ENCODE measurements at places on chromosomes 16 and 17. TPM values are rescaled to one million over a fixed set of nuclear protein-coding genes. Genes with fewer than 3 reads are reported as not detected.

CAMTA2 gene
- 14.3 TPM for polyA plus RNA-seq

CCL7 gene
- polyA plus RNA-seq = not detected

CACNG4 gene
- polyA plus RNA-seq = 0.02 TPM

CMTM2 gene
- 0.67 TPM for polyA plus RNA-seq

VPS9D1 gene
- 7.2 TPM for polyA plus RNA-seq

RNF222 gene
- polyA plus RNA-seq = not detected

REXO5 gene
- 0.83 TPM for polyA plus RNA-seq

SPATA22 gene
- polyA plus RNA-seq = not detected

PLEKHH3 gene
- polyA plus RNA-seq = 7.4 TPM

NT5M gene
- 0.51 TPM for polyA plus RNA-seq

LPO gene
- polyA plus RNA-seq = not detected

DNA sequence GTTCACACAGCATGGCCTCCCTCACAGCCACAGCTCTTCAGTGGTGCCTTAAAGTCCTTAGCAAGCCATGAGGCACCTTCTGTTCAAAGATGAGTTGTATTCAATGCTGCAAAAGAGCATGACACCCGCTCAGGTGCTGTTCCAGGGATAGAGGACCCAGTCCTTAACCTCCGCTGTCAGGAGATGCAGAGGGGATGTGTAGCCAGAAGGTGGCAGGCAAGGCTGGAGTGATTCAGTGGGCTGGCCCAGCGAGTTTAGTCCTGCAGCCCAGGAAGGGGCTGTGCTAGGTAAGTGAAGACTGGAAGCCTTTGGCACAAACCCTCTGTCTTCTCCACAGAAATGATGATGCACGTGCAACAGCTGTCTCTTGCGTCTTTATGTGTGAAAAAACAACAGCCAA is 25.0 kb upstream of the ADAM11 start:
- H3K27me3 ChIP-seq = no peaks in the 10 kb centered on the region
- no peak for DNase-seq

DNA sequence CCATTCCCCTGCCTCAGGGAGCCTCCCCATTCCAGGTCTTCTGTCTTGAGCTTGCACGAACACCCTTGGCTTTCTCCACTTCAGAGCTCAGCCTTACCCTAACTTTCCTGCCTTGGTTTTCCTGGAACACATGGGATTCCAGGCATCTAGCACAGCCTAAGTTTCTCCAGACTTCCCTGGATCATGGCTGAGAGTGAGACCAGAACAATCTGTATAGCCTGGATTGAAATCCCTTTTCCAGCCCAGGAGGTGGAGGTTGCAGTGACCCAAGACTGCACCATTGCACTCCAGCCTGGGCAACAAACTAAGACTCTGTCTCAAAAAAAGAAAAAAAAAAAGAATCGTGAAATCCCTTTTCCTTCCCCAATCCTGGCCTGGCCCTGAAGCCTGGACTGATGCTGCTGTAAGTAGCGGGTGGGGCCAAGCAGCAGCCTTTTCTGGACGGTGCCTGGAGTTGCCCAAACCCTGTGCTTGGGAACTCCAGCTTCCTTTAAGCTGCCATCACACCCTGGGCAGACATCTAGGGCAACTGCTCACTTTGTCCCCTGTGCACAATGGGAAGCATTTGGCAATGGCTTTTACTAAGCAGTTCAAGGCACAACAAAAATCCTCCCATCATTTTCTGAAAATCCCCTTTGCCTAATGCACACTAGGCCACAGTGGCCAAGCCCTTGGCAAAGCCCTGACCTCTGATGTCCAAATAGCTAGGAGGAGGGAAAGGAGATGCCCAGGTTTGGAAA is 12.0 kb upstream of the SLC16A5 start:
- no peak overlapping the region for H3K4me3 ChIP-seq
- no peak overlapping the region for H3K27ac ChIP-seq
- no peaks in the 10 kb centered on the region for H3K27me3 ChIP-seq
- no peaks in the 10 kb centered on the region for H3K36me3 ChIP-seq

DNA sequence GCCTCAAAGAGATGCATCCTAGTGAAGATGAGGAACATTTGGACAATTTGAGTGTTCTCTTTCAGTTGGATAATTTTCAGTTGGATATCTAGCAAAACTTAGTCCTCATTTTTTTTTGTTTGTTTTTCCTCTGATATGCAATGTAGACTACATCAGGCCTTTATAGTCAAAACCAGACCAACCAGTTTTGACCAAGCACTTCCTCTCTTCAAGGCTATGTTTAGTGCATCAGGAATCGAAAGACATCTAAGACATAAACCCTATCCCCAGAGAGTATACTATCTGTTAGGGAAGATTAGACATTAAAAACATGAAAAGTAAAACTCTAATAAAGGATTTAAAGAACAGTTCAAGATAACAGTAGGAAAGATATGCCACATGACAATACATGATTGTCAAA is 256.1 kb downstream of the IRX3 start:
- H3K4me1 ChIP-seq = no peaks in the 10 kb centered on the region
- DNase-seq = no peak
- no peaks in the 10 kb centered on the region for H3K36me3 ChIP-seq
- H3K4me3 ChIP-seq = no peak overlapping the region
- no peaks in the 10 kb centered on the region for H3K27me3 ChIP-seq

- no peak for DNase-seq
- no peak overlapping the region for H3K27ac ChIP-seq
- peaks cover 9% of the 10 kb centered on the region for H3K27me3 ChIP-seq
Measured at GRCh38 chr17:33948309-33948708, 306.8 kb upstream of the CCL2 start.

DNA sequence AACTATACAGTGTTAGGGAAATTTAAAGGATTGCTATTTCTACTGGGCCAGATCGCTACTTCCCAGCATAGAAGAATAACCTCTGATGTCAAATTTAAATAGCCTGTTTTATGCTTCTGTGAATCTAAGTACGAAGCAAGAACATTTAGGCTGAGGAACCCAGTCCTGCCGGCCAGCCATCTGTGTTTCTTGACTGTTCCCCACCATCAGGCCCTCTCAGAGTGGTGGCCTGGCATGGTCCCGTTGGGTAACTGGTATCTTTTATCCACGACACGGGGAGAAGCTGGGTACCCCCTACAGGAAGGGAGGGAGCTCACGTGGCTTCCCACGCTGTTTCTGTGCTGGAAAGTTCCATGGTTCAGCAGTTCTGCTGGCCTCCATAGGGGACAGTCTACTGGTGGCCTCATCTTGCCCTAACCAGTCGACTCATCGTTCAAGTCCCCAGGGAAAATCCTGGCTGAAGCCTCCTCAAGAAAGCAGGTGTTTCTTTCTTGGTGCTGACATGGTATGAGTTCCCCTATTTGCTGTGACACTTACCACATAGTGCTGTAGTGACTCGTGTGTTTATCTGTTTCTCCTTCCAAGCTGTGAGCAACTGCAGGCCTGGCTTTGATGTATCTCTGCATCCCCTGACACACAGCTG is 201.7 kb upstream of the NLRP1 start:
- H3K36me3 ChIP-seq = no peaks in the 10 kb centered on the region
- no peaks in the 10 kb centered on the region for H3K27me3 ChIP-seq
- no peak overlapping the region for H3K4me3 ChIP-seq
- H3K27ac ChIP-seq = no peak overlapping the region

DNA sequence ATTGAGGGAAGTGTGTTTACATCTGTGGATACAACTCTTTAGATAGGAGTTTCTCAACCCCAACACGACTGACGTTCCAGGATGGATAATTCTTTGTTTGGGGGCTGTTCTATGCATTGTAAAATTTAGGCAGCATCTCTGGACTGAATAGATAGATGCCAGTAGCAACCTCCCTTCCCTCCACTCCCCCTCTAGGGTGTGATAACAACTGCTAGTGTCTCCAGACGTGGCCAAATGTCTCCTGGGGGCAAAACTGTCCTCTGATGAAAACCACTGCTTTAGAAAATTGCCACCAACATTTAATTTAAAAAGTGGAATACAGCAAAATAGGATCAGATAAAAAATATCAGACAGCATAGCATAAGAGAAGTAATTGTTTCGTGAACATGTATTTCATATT is 79.9 kb downstream of the HS3ST3A1 start:
- DNase-seq = no peak
- no peaks in the 10 kb centered on the region for H3K36me3 ChIP-seq
- no peaks in the 10 kb centered on the region for H3K4me1 ChIP-seq
- H3K4me3 ChIP-seq = no peak overlapping the region
- no peaks in the 10 kb centered on the region for H3K27me3 ChIP-seq

DNA sequence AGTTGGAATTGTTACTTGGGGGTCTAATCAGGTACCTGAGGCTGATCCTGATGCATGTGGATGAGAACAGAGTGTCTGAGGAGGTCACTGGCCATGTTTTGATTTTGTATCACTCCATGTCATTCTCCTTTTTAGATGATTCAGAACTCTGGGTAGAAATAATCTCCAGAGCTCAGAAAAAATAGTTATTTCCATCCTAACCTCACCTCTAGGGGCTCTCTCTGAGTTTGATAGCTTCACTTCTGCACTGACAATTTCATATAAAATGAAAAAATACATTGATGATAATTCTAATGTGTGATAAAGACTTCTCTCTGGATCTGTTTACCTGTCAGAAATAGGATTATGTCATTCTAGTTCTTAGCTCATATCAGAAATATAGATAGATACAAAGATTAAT is 6.2 kb upstream of the KRT12 start:
- no peaks in the 10 kb centered on the region for H3K27me3 ChIP-seq
- H3K4me3 ChIP-seq = no peak overlapping the region
- H3K27ac ChIP-seq = no peak overlapping the region
- H3K4me1 ChIP-seq = no peaks in the 10 kb centered on the region

GRCh38 chr16:50274326-50275097 is 8.2 kb downstream of the ADCY7 start:
- no peaks in the 10 kb centered on the region for H3K27me3 ChIP-seq
- H3K4me1 ChIP-seq = no peaks in the 10 kb centered on the region
- peak overlapping the region; percentile 32 for H3K27ac ChIP-seq
- DNase-seq = no peak
- no peaks in the 10 kb centered on the region for H3K36me3 ChIP-seq

DNA sequence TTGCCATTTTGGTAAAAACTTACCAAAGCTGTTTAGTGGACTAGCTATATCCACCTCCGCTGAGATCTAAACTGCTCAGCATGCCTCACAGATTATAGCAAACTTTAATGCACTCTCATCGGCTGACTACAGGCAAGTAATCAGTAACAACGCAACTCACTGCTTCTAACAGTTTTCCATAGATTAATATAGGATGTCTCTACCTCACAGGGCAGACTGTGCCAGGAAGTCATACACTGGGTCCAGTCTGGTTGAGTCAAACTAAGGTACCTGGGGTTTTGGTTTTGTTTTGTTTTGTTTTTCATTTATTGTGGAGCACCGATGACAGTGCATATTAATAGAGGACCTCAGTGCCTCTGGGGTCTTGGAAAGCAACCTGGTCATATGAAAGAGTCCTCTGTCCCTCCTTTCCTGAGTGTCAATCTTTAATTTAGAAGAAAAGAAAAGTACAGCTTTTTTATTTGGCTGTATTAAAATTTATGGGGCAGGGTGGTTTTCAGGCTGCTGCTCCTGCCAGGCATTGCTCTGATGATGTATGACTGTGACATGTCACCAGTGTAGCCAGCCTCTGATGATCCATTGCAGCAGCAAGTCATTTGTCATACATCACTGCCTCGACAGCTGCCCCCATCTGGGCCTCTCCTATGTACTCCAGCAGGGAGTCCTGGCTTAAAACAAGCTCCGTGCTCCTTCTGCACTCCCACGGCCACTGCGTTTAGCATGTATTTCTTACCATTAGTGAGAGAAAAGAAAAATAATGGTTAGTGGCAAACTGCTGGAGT is 854.1 kb downstream of the KCNJ2 start:
- no peak for DNase-seq
- no peaks in the 10 kb centered on the region for H3K4me1 ChIP-seq

- H3K27me3 ChIP-seq = no peaks in the 10 kb centered on the region
- H3K4me3 ChIP-seq = no peak overlapping the region
- no peaks in the 10 kb centered on the region for H3K4me1 ChIP-seq
- H3K36me3 ChIP-seq = no peaks in the 10 kb centered on the region
Measured at GRCh38 chr16:76583466-76583865, 306.3 kb downstream of the CNTNAP4 start.

DNA sequence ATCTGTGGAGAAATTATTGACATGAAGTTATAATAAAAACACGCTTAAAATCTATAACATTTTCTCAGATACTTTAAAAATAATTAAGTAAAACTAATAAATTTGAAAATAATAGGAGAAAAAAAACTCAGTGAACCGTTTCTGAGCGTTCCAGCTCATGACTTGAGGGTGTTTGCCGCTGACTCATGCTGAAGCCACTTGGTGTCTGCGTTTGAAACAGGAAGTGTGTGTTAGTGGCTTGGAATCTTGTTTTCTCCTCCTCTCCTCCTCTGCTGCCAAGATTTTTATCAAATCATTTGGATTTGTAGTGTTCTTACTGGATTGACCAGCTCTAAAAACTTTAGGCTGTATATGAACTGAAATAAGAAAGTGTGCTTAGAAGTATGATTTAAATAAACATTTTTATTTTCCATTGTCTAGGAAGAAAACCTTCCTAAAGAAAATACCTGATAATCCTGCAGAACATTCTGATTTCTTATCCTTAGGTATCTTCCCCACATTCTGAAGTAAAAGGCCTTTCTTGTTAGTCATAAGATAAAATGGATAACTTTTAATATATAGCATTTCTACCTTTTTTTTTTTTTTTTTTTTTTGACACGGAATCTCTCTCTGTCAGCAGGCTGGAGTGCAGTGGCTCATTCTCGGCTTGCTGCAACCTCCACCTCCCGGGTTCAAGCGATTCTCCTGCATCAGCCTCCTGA is 30.8 kb downstream of the USP10 start:
- peaks cover 35% of the 10 kb centered on the region for H3K4me1 ChIP-seq
- no peaks in the 10 kb centered on the region for H3K27me3 ChIP-seq
- H3K4me3 ChIP-seq = no peak overlapping the region
- no peaks in the 10 kb centered on the region for H3K36me3 ChIP-seq
- peak overlapping the region; percentile 38 for H3K27ac ChIP-seq

- no peaks in the 10 kb centered on the region for H3K36me3 ChIP-seq
- no peaks in the 10 kb centered on the region for H3K27me3 ChIP-seq
- no peak overlapping the region for H3K4me3 ChIP-seq
Measured at GRCh38 chr17:34519282-34519681, 60.1 kb upstream of the TMEM132E start.

DNA sequence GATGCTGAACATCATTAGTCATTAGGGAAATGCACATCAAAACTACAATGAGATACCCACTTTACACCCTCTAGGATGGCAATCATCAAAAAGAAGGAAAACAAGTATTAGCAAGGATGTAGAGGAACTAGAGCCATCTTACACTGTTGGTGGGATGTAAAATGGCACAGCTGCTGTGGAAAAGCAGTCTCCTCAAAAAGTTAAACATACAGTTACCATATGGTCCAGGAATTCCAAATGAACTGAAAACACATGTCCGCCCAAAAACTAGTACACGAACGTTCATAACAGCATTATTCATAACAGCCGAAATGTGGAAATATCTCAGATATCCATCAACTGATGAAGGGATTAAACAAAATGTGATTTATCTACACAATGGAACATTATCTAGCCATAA is 7.0 kb downstream of the FBF1 start:
- no peaks in the 10 kb centered on the region for H3K4me1 ChIP-seq
- H3K4me3 ChIP-seq = no peak overlapping the region
- no peaks in the 10 kb centered on the region for H3K27me3 ChIP-seq
- no peak overlapping the region for H3K27ac ChIP-seq
